ENCODE measurements at places on chromosomes 4 and X.
A peak's percentile ranks its signal among the peaks of the same experiment; 100 is the strongest.

DNA sequence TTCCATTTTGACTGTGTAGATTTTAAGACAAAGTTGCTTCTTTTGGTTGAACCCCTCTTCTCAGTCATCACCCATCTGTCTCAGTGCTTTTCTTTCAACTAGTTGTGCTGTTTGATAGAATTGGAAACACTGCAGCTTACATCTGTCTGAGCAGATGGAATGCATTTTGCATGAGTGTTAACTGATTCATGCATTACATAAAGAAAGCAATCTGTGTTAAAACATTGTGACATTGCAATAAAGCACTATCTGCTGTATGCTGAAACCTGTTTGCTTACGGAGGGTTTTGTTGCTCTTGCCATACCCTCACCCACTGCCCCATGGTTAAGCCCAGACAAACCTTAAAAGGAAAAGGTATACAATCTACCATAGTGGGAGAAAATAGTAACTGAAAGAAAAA, 47.4 kb downstream of the NRK start:
- peak; percentile 11 for DNase-seq

DNA sequence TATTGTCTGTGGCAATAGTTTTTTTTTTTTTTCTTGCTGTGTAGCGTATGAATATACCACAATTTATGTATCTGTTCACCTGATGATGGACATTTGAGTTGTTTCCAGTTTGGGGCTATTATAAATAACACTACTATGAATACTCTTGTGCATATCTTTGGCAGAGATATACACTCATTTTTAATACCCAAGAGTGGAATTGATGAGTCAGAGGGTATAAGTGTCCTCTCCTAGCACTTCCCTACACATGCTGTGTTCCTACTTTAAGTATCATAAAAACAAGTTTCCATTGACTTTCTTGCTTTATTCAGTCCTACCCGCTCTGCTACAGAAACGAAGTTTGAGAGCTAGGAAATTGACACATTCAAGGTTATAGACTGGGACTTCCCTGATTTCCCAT, 39.8 kb downstream of the XIAP start:
- no peak for DNase-seq

GRCh38 chr4:6728320-6729029, 12.5 kb downstream of the BLOC1S4 start:
- no peak for DNase-seq

GRCh38 chr4:52640808-52641565, 18.1 kb downstream of the USP46 start:
- peak; percentile 69 for DNase-seq

GRCh38 chrX:72121383-72121782, 10.3 kb downstream of the RTL5 start:
- peak; percentile 81 for DNase-seq

- peak; percentile 96 for DNase-seq
Measured at GRCh38 chr4:17502756-17503155, 9.1 kb downstream of the QDPR start.

DNA sequence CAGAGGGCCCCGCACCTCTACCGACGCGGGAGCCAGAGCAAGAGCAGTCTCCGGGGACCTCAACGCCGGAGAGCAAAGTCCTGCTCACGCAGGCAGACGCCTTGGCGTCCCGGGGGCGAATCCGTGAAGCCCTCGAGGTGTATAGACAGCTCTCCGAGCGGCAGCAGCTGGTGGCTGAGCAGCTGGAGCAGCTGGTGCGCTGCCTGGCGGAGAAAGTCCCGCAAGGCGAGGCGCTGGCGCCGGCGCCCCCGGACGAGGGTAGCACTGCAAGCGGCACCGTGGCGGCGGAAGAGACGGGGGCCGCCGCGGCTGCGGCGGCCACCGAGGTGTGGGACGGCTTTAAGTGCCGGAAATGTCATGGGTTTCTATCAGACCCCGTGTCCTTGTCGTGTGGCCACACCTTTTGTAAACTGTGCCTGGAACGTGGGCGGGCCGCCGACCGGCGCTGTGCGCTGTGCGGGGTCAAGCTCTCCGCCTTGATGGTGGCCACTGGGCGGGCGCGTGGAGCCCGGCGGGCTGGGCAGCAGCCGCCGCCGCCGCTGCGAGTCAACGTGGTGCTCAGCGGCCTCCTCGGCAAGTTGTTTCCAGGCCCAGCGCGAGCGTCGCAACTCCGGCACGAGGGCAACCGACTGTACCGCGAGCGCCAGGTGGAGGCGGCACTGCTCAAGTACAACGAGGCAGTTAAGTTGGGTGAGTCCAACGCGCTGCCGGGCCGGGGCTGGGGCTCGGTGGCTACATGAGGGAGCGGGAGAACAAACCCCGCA, 672 bp downstream of the LONRF3 start:
- DNase-seq: peak; percentile 31

GRCh38 chr4:130110770-130111169, 1014.8 kb downstream of the C4orf33 start:
- DNase-seq: no peak

GRCh38 chrX:3461397-3462165, 115.1 kb upstream of the MXRA5 start:
- DNase-seq: no peak

DNA sequence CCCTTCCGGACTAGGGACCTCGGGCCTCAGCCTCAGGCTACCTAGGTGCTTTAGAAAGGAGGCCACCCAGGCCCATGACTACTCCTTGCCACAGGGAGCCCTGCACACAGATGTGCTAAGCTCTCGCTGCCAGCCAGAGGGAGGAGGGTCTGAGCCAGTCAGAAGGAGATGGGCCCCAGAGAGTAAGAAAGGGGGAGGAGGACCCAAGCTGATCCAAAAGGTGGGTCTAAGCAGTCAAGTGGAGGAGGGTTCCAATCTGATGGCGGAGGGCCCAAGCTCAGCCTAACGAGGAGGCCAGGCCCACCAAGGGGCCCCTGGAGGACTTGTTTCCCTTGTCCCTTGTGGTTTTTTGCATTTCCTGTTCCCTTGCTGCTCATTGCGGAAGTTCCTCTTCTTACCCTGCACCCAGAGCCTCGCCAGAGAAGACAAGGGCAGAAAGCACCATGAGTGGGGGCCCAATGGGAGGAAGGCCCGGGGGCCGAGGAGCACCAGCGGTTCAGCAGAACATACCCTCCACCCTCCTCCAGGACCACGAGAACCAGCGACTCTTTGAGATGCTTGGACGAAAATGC, at the start of gene WAS:
Gene WAS, plus strand, starts transcription at position 389 of the 572 bp plus-strand sequence. Its CDS starts 55 bp downstream, at position 444.
- DNase-seq: no peak

GRCh38 chr4:155656025-155656424, 10.6 kb upstream of the GUCY1A1 start:
- no peak for DNase-seq

DNA sequence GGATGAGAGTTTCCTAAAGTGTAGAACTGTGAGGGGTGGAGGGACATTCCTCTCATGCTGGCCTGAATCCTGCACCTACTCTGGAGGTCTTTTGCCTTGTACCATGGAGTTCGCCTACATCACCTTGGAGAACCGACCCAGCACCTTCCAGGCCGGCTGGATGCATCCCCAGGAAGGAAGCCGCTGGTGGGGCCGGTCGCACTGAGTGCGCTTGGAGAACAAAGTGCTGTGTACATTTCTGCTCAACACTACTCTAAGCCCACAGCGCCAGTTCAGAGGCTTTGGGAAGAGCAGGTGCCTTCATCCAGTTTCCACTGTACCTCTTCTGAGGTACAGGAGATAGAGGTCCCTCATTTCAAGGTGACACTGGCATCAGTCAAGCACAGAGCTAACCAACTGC, 15.4 kb upstream of the IRF2 start:
- no peak for DNase-seq

DNA sequence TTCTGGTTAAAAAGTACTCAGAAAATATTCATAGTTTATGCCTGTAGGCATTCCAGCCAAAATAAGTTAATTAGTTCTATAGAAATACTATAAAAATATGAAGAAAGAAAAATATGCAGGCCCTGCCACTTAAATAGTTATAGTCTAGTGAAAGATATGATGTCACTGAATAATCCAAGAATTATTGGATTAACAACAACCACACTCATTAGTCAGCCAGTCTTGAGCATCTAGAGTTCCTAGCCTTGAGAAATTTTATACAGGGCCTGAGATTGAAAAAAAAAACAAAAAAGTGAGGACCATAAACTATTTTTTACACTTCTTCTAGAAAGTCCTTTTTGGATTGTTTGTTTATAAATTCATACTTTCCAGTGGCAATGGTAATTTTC, 823.0 kb downstream of the FAT4 start:
- DNase-seq: no peak

DNA sequence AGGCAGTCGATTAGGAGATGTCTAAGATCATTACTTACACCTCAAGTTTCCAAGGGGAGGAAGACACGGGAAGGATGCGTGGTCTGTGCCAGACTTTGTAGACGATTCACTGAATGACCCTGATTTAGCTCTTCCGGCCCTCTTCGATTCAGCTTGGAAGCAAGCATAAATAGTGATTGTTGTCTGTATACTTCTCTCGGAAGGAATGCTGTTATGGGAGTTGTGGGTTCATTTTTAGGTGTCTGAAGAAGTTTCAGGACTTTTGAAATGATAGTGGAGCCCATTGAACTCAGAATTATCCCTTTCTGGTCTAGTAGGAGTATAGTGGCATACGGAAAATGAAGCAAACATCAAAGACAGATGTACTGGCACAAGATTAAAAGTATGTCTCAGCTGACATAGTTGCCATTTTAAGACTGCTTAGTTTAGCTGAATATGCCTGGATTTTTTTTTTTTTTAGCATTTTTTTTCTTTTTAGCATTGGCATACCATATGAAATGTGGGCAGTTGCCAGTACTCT, 1.0 kb upstream of the ANKRD17 start:
- no peak for DNase-seq

DNA sequence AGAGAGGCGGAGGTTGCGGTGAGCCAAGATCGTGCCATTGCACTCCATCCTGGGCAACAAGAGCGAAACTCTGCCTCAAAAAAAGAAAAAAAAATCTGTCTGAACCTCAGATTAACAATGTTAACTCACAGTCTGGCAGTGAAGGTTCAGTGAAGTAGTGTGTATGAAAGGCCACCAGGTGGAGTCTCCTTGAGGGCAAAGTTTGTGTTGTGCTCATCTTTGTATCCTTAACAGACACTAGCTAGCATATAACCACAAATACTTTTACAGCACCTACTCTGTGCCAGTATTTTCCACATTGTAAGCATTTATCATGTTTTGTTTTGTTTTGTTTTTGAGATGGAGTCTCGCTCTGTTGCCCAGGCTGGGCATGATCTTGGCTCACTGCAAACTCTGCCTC, 46.0 kb upstream of the MGST2 start:
- DNase-seq: no peak

- DNase-seq: no peak
Measured at GRCh38 chrX:71466979-71467523, 65.9 kb upstream of the OGT start.

DNA sequence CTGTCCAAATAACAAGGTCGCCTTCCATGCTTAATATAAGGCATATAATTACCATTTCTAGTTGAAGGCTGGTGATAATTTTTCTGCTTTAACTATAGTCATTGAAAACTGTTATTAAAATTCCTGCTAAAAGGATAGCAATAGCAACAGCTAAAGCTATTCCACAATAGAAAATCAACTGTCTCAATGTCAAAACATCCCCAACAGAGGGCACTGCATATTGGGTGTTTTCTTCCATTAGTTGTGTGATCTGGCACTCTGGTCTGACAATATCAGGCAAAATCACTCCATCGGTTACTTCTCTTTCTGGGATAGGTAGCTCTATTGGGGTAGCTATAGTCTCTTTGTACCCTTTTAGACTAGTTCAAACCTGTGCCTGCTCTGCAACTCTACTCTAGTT, 53.5 kb downstream of the TMPRSS11F start:
- DNase-seq: no peak

DNA sequence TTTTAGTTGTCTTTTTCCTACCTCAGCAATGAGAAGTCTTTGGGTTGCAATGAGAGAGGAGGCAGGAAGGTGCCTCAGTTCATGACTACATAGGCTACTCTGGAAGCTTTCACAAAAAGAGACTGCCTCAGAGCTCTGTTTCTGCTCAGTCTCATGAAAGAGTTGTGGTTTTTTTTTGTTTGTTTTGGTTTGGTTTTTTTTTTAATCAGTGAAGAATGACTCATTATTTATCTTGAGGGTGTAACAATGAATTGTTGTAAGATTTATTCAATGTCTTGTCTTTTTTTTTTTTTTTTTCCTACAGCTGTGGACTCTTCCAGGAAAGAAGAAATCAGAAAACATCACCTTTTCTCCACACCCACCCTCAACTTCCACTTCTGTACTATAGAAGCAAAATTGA, 67.5 kb upstream of the CXCL13 start:
- DNase-seq: peak; percentile 44

DNA sequence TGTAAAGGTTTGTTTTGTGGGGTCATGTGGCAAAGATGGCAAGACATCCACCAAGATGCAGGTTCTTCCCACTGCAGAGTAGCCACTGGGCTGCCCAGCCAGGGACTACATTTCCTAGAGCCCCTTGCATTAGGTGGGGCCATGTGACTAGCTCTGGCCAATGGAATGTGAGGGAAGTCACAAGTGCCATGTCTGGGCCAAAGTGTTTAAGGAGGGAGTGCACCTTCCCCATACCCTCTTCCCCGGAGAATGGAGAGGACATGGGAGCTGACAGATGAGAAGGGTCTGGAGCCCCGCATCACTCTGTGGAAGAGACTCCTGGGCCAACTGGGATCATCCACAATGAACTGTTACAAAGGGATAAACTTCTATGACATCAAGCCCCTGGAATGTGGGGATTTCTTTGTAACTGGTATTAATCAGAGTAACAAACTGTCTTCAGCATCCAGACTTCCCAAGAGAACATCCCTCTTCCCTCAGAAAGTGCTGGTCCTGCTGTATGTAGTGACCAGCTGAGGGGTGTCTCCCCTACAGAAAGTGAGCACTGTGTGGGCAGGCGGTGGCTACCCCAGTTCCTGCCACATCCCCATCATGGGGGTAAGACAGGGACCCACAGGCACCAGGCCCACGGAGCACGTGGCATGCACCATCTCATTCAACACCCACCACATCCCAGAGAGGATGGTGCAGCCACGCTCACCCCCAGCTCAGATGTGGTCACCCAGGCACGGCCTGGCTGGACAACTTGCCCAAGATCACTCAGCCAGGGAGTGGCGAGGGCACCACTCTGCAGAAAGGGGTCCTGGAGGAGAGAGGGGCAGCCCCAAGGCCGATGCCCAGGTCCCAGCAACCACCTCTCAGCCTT, 10.9 kb downstream of the PPP2R2C start:
- DNase-seq: no peak

- DNase-seq: no peak
Measured at GRCh38 chr4:170938588-170938987, 848.8 kb upstream of the AADAT start.

GRCh38 chrX:40316502-40316901, 218.7 kb upstream of the BCOR start:
- no peak for DNase-seq

DNA sequence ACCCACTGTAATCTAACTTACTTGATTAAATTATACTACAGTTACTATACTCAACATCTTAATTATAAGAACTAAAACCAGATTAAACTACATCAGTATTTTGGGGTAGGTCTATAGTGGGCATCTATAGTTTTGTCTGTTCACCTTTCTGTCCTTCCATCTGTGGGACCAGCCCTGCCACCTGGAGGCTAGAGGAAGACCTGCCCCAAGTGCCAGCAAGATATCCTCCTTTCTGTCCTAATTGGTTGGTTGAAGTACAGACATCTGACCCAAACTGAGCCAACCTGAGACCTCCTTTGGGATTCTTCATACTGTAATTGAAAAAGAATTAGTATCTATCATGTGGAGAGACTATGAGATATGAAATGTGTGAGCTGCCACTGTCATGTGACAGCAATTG, 172.2 kb upstream of the TLL1 start:
- DNase-seq: no peak
